ENCODE measurements at places on chromosomes 7 and 10.

- no peak for DNase-seq
Observed at GRCh38 chr10:51344371-51344770, 270.1 kb downstream of the PRKG1 start.

- no peak for DNase-seq
Observed at GRCh38 chr7:135275971-135276580, 42.4 kb downstream of the STRA8 start.

DNA sequence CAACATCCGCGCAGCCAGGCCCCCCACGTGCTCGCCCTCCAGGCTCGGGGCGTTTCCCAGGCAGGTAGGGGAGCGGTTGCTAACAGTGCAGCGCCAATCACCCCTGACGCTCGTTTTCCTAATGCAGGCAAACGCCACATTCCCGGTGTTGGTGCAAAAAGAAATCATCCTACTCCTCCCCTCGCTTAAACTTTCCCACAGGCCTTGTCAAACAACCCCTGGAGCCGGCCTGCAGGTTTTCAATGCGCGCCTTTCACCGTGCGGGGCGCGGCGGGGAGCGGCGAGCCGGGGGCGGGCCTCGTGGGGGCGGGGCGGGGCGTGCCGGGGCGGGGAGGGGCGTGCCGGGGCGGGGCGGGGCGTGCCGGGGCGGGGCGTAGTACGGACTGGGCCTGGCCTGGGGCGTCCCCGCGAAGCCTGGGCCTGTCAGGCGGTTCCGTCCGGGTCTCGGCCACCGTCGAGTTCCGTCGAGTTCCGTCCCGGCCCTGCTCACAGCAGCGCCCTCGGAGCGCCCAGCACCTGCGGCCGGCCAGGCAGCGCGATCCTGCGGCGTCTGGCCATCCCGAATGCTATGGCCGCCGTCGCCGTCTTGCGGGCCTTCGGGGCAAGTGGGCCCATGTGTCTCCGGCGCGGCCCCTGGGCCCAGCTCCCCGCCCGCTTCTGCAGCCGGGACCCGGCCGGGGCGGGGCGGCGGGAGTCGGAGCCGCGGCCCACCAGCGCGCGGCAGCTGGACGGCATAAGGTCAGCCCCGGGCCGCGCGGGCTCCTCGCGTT, at the start of gene ECHDC3:
Gene ECHDC3, plus strand, starts transcription at position 374 of the 770 bp plus-strand sequence. Its CDS starts 195 bp downstream, at position 569.
- no peak for DNase-seq

DNA sequence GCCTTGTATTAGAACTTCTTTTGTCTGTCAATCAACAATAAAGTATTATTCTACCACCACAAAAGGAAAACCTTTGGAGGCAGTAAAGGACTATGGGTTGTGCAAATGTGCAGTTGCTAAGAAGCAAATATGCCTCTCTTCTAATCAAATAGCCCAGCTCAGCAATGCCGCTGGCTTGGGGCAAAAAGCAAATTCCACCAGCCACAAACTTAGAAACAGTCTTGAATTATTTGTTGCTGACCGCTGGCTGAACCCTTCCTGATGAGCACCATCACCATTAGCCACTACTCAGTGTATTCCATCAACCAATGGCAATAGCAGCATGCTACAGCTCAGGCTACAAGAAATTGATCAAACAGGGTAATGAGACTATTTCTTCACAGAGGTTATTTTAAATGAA, 51.0 kb downstream of the SKAP2 start:
- DNase-seq: no peak

- no peak for DNase-seq
Observed at GRCh38 chr10:107614939-107615685, 450.6 kb upstream of the SORCS1 start.

Measured in DMS 273 treated with DMSO at 0.1 percent for 48 hours (cell line).